Nephron progenitor cell (in vitro differentiated cells): ENCODE measurements at places on chromosomes 2 and 18.

GRCh38 chr2:70712916-70713315 is 55.1 kb downstream of the ADD2 start:
- DNase-seq = no peak

- no peak for DNase-seq
Measured at GRCh38 chr2:74079522-74080341, 68.0 kb downstream of the BOLA3 start.

- no peak for DNase-seq
Measured at GRCh38 chr2:168552450-168552856, 96.4 kb downstream of the CERS6 start.

DNA sequence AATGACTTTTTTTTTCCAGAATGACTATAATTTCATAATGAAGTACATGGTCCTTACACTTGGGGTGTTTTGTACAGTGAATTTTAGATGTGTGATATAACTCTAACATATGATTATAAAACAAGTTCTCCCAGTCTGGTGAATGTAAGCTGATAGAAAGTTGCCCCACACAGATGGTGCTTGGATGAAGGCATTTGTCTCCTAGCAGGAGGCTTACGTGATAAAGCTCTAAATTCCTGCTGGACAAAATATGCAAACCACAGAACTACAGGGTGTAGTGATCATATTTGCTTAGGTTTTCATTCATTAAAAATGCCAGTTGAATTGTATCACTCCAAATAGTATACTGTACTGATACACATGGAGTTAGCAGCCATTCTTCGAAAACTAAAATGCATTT is 85.5 kb downstream of the DSC3 start:
- DNase-seq = no peak

DNA sequence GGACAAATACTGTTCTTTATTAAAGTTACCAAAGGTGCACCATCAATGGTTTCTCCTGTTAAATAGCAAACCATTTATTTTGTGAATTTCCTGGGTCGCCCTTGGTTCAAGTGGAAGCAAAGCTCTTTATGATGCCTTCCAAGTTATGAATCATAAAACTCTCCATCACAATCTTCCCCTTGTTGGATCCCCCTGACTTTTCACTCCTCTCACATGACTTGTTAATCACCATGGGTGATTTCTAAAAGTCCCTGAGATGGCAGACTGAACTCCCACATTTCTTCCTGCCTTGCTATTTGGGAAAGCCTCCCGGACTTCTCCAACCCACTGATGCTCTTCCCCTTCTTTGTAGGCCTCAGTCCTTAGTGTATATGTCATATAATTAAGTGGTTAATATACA is 176.0 kb downstream of the THADA start:
- no peak for DNase-seq

DNA sequence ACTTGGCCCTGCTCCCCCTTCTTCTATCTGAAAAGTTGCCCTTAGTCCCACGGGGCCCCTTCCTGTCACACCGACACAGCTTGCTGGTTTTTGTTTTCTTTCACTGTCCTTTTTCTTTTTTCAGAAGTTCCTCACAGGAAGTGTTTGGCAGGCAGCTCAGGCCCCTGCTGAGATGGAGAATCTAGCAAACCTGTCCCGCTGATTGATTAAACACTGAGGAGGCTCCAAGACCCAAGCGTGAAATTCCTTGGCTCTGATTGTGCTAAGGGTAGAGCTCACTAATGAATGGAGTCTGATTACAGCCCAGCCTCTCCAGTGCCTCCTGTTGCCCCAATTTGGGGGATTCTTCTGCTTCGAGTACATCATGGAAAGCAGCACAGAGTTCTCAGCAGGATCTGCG is 365.9 kb upstream of the MEX3C start:
- no peak for DNase-seq

- DNase-seq = no peak
Measured at GRCh38 chr2:137929519-137929916, 34.8 kb upstream of the HNMT start.

- no peak for DNase-seq
Measured at GRCh38 chr2:231277962-231278361, 79.5 kb downstream of the ARMC9 start.

- DNase-seq = peak; percentile 20
Measured at GRCh38 chr2:171086352-171087290, 74.1 kb downstream of the TLK1 start.

DNA sequence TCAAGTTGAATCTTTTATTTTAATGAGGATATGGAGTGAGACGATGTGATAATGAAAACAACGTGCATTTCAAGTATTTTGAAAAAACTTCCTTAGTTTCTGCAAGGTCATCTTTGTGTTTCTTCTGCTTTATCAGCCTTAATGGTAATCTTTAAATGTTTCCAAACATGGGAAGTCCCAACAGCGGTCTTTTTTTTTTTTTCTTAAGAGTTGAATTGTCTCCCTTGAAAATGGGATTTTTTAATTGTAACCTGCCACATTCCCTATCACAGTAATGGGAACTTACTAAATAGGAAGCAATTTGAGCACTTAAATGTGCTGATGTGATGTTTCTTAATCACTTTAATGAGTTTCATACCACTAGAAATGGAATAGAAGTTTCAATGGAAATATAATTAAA is 45.8 kb downstream of the ATIC start:
- no peak for DNase-seq

DNA sequence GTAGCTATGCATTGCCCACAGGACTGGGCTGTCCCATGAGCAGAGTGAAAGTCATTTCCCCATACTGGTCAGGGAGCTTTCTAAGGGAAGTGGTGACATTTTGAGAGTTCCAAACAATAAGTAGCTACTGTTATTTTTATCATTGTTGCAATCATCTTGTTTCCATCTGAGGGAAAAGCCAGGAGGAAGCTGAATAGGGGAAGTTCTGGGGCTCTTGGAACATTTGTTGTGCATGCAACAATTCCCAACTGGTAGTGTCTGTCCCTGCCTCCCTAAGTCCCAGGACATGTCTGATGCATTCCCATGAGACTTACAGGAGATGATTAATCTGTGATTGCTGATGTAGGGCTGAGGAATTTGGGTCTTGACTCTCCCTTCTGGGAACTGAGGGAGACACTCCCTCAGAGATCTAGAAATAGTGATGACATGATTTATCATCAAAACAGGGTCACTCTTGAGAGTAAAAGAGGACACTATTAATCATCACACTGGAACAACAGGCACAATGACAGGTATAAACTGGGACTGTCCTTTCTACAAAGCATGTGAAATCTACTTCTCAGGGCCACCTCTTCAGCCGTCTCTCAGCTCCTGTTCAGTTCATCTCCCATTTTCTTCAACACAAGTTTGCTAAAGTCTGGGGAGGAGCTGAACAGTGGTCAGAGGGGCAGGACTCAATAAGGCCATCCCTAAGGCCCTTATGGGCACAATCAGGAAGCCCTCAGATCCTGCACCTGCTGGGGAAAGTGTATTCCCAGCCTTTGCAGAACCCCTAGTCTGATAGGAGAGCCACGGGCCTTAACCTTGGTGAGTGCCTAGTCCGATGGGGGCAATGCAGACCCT is 28.0 kb upstream of the MARCO start:
- no peak for DNase-seq

DNA sequence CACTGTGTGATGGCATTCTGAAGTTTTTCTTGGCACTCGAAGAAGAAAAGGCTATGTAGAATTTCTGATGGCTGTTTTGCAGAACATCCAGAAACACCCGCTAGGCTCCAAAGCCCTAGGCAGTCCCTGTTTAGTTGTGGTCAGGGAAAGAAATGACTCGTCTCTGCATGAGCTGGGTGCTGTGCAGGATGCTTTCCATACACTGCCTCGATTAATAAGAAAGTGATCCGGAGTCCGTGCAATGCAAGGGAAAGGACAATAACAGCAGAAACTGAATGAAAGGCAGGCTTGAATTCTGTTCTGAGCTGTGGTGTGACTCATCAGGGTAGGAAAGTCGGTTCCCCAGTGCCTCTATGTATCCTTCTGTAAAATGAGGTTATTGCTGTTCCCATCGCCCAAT is 18.7 kb downstream of the MAPRE3 start:
- DNase-seq = no peak

DNA sequence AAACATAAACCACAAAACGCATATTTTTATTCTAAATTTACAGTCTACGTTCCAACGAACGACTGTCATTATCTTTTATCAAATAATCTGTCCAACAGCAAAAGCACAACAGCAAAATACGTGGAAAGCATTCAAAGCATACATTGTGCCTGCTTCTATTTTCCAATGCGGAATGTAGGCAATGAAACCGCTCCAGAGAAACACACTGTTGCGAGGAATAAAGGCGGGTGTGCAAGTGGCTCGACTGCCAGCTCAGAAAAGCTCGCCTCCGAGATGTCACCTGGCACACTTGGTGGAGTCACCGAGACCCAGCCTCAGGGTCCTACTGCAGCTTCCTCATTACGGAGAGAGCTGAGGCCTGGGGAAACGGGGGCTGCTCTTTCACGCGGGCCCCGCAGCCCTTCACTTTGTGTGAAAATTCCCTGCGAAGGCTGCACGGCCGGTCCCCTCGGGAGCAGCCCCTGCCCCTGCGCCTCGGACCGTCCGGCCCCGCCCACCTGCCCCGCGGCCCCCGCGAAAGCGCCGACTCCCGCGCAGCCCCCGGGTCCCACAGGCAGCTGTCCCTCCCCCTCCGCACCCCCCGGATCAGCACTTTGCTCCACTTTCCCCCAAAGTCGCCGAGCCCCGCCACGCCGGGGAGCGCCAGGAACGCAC is 752 bp downstream of the MGAT4A start:
- peak; percentile 65 for DNase-seq

DNA sequence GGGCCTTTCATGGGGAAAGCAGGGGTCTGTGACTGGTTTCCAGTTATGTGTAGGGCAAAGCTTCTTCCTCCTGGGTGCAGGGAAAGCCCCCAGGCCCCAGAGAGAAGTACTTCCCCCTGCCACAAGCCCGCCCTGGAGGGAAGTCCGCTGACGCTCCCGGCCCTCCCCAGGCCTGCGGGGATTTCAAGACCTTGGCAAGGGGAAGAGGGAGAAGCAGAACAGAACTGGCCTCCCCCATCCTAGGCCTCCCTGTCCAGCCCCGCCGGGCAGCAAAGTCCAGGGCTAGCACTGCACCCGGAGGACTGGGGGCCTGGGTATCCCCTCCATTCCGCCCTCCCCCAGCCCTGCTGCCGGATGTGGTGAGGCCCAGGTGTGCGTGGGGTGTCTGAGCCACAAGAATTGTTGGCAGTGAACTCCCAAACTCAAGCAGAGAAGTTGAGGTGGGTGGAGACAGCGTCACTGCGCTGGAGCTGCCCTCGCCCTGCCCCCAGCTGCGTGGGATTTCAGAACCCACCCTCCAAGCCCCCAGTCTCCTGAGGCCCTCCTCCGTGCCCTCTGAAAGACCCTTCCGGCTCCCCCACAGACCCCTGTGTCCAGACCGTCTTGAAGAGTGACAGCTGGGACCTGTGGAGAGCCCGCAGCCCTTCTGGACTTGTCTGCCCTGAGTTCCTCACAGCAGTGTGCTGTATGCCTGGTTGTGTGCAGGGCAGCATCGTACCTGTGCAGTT is 1.1 kb upstream of the DUSP2 start:
- DNase-seq = no peak

- peak; percentile 72 for DNase-seq
Measured at GRCh38 chr18:72652990-72653593, 109.0 kb upstream of the CBLN2 start.
